ENCODE measurements at places on chromosomes 6 and 20. TPM values are rescaled to one million over a fixed set of nuclear protein-coding genes. Genes with fewer than 3 reads are reported as not detected.

The IRF4 gene
- 831 TPM for total RNA-seq

- no peak overlapping the region for H3K27ac ChIP-seq
- no peak for DNase-seq
- H3K27me3 ChIP-seq, result no peaks in the 10 kb centered on the region
- H3K36me3 ChIP-seq, result no peaks in the 10 kb centered on the region
- no peaks in the 10 kb centered on the region for H3K4me1 ChIP-seq
Measured at GRCh38 chr6:21046276-21046675, 512.0 kb downstream of the CDKAL1 start.

DNA sequence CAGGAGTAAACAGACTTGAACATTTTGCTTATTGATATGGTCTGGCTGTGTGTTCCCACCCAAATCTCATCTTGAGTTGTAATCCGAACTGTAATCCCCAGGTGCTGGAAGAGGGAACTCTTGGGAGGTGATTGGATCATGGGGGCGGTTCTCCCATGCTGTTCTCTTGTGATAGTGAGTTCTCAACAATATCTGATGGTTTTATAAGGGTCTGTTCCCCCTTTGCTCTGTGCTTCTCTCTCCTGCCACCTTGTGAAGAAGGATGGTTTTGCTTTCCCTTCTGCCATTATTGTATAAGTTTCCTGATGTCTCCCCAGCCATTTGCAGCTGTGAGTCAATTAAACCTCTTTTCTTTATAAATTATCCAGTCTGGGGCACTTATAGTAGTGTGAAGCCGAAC, 40.0 kb downstream of the MYLIP start:
- H3K4me3 ChIP-seq, result no peak overlapping the region
- no peak overlapping the region for H3K27ac ChIP-seq
- peaks cover 18% of the 10 kb centered on the region for H3K4me1 ChIP-seq
- H3K36me3 ChIP-seq, result no peaks in the 10 kb centered on the region

The KHDRBS2 gene
- not detected for total RNA-seq

The HTR1E gene
- total RNA-seq, result not detected

The CGA gene
- total RNA-seq, result not detected

The GRM4 gene
- total RNA-seq, result not detected

The SLC18B1 gene
- 3.8 TPM for total RNA-seq

GRCh38 chr6:21749754-21750153, 156.2 kb downstream of the SOX4 start:
- H3K4me3 ChIP-seq, result no peak overlapping the region
- H3K36me3 ChIP-seq, result no peaks in the 10 kb centered on the region
- H3K4me1 ChIP-seq, result peaks cover 2% of the 10 kb centered on the region
- H3K27me3 ChIP-seq, result peaks cover 1% of the 10 kb centered on the region

DNA sequence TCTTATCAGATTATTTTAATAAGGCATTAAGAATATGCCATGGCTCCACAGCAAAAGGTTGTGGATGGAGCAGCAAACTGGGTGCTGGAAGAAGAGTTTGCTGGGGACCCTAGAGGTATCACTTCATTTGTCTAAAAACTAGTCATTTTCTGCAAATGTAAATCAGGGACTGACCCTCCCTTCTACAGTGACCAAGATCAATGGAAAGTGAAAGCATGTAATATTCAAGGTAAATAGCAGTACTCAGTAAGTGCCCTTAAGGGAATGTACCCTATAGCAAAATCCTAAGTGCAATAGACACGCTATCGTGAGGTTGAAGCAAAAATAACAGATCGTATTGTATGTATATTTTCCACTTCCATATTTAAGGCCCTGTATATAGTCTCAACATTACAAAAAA, 38.7 kb downstream of the TRDN start:
- H3K4me1 ChIP-seq, result no peaks in the 10 kb centered on the region
- no peak overlapping the region for H3K4me3 ChIP-seq
- H3K27ac ChIP-seq, result no peak overlapping the region
- no peak for DNase-seq

The PXDC1 gene
- 0.12 TPM for total RNA-seq

The FOXF2 gene
- not detected for total RNA-seq

- DNase-seq, result no peak
- no peaks in the 10 kb centered on the region for H3K36me3 ChIP-seq
- H3K4me3 ChIP-seq, result no peak overlapping the region
Measured at GRCh38 chr6:50120300-50120699, 70.6 kb upstream of the DEFB112 start.

GRCh38 chr6:118748311-118749062, 97.1 kb upstream of the CEP85L start:
- H3K27me3 ChIP-seq, result no peaks in the 10 kb centered on the region
- DNase-seq, result no peak
- H3K4me1 ChIP-seq, result peaks cover 15% of the 10 kb centered on the region

GRCh38 chr6:113921299-113921904, 49.5 kb downstream of the HDAC2 start:
- DNase-seq, result no peak
- peaks cover 3% of the 10 kb centered on the region for H3K27me3 ChIP-seq
- H3K4me1 ChIP-seq, result peaks cover 5% of the 10 kb centered on the region
- no peaks in the 10 kb centered on the region for H3K36me3 ChIP-seq

- no peak overlapping the region for H3K27ac ChIP-seq
- H3K36me3 ChIP-seq, result no peaks in the 10 kb centered on the region
- no peaks in the 10 kb centered on the region for H3K4me1 ChIP-seq
Measured at GRCh38 chr20:62332989-62333819, 30.4 kb downstream of the ADRM1 start.

- H3K36me3 ChIP-seq, result no peaks in the 10 kb centered on the region
- H3K4me3 ChIP-seq, result no peak overlapping the region
- peak; percentile 52 for DNase-seq
- peaks cover 4% of the 10 kb centered on the region for H3K27me3 ChIP-seq
- H3K27ac ChIP-seq, result no peak overlapping the region
- H3K4me1 ChIP-seq, result peaks cover 17% of the 10 kb centered on the region
Measured at GRCh38 chr20:23161968-23162696, 76.0 kb upstream of the CD93 start.

GRCh38 chr6:22647719-22648118, 78.4 kb downstream of the HDGFL1 start:
- no peaks in the 10 kb centered on the region for H3K36me3 ChIP-seq
- DNase-seq, result no peak
- no peaks in the 10 kb centered on the region for H3K4me1 ChIP-seq
- no peak overlapping the region for H3K4me3 ChIP-seq
- H3K27me3 ChIP-seq, result no peaks in the 10 kb centered on the region

DNA sequence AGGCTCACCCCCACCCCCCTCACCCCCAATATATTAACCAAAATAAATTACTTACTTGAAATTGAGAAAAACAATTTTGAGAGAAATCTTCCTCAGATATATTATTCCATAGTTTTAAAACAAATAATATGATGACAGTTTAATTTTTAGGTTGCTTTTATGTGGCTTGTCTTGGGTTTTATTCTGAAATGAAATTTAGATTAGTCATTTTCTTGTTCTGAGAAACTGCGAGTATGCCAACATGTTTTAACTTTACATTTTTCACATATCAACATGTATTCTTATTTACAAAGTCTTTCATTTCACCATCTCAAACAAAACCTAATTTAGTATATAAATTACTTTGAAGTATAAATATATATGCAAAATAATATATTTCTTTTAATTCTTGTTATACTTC, 11.1 kb downstream of the REV3L start:
- H3K27me3 ChIP-seq, result no peaks in the 10 kb centered on the region
- peaks cover 30% of the 10 kb centered on the region for H3K4me1 ChIP-seq
- H3K4me3 ChIP-seq, result no peak overlapping the region
- DNase-seq, result no peak
- H3K36me3 ChIP-seq, result peaks cover 8% of the 10 kb centered on the region
- H3K27ac ChIP-seq, result no peak overlapping the region

The CNBD2 gene
- 3.1 TPM for total RNA-seq

The WFDC2 gene
- total RNA-seq, result not detected

GRCh38 chr20:32526541-32526940, 58.6 kb downstream of the NOL4L start:
- H3K27ac ChIP-seq, result peak overlapping the region; percentile 45
- no peak for DNase-seq
- peak overlapping the region; percentile 36 for H3K4me3 ChIP-seq
- peaks cover 17% of the 10 kb centered on the region for H3K36me3 ChIP-seq

The NPBWR2 gene
- total RNA-seq, result not detected

All from activated CD4-positive, alpha-beta T cell treated with anti-CD3 and anti-CD28 coated beads, Interleukin-2, amount 10 ng/mL, durations not matched to agents 24 days and 14 days (primary cell).